H54 (cell line): ENCODE measurements at places on chromosomes 4 and X.
A peak's percentile ranks its signal among the peaks of the same experiment; 100 is the strongest.

- DNase-seq = no peak
Observed at GRCh38 chr4:124590480-124590879, 122.1 kb downstream of the ANKRD50 start.

- DNase-seq = no peak
Observed at GRCh38 chrX:113370006-113370405, 529.4 kb upstream of the AMOT start.

DNA sequence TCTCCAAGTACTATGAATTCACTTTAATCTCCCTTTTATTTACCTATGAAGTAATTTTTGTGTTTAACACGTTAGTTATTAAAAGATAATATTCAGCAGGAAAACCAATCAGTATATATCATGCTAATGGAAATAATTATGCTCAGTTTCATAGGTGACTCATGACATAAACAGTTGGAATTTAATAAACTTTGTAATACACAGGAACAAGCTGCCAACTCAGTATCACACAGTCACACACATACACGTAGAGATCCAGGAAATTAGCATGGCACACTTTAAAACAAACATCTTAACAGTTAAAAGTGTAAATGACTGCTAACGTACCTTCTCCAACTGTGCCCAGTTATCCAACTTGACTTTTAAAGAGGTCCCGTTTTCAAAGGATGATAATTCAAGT is 2.3 kb downstream of the SPATA4 start:
- DNase-seq = no peak

- no peak for DNase-seq
Observed at GRCh38 chr4:153447175-153447905, 18.8 kb upstream of the TMEM131L start.

GRCh38 chrX:15939737-15940136 is 85.1 kb upstream of the AP1S2 start:
- DNase-seq = no peak

DNA sequence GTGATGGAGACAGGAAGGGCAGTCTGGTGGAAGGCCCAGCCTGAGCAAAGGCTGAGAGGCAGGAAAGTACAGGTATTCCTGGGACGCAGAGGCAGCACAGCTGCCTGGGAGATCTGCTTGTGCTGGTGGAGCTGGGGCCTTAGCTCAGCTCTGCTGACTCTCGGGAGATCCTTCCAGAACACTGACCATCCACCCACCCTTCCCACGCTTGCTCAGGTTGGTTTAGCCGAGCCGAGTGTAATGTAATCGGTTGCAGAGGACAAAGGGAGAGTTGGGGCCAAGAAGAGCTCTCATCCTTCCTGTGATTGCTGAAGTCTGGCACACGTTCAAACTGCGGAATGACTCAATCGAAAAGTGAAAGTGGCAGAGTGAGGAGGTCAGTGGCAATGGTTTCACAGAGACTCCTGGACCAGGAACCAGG is 43.1 kb upstream of the GPR78 start:
- peak; percentile 61 for DNase-seq

DNA sequence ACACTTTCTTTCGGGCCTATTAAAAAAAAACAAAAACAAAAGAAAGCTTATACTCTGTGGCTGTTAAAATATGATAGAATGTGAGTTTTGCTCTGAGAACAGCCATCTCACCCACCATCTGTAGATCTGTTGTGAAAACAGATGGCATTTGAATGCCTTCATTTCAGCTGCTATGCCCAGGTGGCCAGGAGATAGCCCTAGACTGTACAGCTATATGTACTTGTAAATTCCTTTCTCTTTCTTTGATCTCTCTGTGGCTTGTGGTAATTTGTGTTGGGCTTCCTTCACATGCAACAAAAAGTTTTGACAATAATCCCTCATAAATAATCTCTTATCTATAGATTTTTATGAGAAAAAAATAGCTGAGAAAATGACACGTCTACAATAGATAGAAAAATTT is 38.1 kb downstream of the PNPLA4 start:
- DNase-seq = no peak

DNA sequence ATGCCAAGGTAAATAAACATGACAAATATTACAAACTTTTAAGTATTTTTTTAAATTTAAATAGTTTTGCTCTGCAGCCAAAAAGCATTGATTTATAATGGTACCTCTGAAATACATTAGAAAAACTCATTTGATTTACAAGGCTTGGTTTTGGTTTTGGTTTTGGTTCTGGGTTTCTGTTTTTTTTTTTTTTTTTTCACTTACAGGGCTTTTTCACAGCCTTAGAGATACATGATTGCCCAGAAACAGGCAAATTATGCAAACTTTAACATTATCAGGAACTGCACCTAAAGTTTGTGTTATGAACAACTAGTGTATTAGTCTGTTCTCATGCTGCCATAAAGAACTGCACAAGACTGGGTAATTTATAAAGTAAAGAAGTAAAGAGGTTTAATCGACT is 196.4 kb upstream of the DDX53 start:
- no peak for DNase-seq

DNA sequence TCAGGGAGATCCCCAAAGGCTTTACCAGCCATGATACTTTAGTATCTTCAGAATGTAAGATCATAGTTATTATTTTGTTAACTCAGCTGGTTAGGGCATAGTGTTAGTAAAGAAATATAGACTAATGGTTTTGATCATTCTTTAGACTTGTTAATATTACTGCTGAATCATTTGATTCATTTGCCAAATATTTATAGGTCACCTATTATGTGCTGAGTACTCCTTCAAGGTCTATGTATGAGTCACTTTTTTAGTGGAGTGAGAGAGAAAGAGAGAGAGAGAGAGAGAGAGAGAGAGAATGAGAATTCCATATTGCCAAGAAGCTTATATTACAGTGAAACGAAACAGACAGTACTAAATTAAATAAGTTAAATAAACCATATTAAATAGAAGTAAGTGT is 110.3 kb downstream of the UBE2NL start:
- no peak for DNase-seq

GRCh38 chr4:52873191-52873590 is 11.1 kb downstream of the RASL11B start:
- peak; percentile 18 for DNase-seq
